ENCODE measurements at places on chromosomes 5 and 9. TPM values are rescaled to one million over a fixed set of nuclear protein-coding genes. Genes with fewer than 3 reads are reported as not detected.

OTULINL gene
- total RNA-seq, result 59.6 TPM

FAM169A gene
- total RNA-seq, result 3.8 TPM

SLC6A7 gene
- not detected for total RNA-seq

PTPRD gene
- not detected for total RNA-seq

SARDH gene
- total RNA-seq, result 3.4 TPM

GOLM1 gene
- 1.7 TPM for total RNA-seq

STKLD1 gene
- 0.71 TPM for total RNA-seq

ARHGEF39 gene
- total RNA-seq, result 17.3 TPM

RANBP3L gene
- not detected for total RNA-seq

DOCK2 gene
- 318 TPM for total RNA-seq

NFIL3 gene
- 39.5 TPM for total RNA-seq

DIPK1B gene
- not detected for total RNA-seq
